Pancreas (tissue), 10 donors: ENCODE measurements at places on chromosomes 11 and 22. TPM values are rescaled to one million over a fixed set of nuclear protein-coding genes. Genes with fewer than 3 reads are reported as not detected.

The FBXO7 gene
- 27.6 TPM for total RNA-seq

The CRYBA4 gene
- 0.19 TPM for total RNA-seq

The RIN1 gene
- total RNA-seq, result 4.7 TPM

The MPZL2 gene
- 6.0 TPM for total RNA-seq

The CDC42EP2 gene
- total RNA-seq, result 2.5 TPM

The MS4A4A gene
- total RNA-seq, result 0.43 TPM

The OR2D2 gene
- 0.20 TPM for total RNA-seq
